ENCODE measurements at places on chromosomes 7 and 10.

DNA sequence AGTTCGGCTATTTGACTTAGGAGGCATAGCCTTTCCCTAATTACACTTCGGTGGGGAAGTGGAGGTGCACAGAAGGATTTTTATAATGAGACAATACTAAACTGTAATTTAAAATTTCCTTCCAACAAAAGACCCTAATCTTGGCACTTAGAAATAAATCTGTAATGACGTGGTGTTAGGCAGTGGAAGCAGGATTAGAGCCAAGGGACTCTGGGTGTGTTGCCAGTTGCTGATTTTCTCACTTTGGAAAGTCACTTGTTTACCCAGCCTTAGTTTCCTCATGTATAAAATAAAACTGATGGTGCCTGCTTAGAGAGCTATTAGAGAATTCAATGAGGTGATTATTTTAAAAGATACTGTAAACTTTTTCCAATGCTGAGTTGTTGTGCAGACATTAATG lies 287.2 kb downstream of the AUTS2 start:
- no peak for DNase-seq

DNA sequence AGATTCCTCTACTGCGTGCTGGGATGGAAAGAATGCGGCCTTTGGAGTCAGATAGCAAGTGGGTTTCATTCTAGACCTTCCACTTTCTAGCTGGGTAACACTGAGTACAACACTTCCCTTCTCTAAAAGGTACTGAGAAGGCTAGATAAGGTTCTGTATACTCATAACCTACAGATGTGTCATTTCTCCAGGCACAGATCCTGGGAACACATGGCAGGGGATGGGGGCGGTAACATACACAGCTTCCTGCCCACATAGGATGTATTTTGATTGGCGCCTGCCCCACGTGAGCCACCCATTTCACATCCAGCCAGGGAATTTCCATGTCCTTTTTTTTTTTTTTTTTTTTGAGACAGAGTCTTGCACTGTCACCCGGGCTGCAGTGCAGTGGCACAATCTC lies 31.8 kb downstream of the KLRG2 start:
- DNase-seq, result no peak

DNA sequence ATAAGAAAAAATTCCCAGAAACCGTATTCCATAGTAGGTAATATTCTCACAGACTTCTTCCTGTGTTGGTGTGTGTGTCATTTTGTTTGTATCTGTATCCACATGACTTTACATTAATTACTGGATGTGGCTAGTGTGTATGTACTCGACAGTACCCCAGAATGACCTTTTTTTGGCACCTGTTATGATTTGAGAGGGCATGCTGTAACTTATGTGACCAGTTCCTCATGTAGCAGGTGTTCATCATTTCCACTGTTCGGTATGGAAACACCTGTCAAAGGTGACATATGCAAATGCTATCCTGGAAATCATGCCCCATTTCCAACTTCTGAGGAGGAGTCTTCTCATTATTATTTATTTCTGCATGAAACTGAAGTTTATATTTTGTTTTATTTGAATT lies 89.3 kb downstream of the ZMYND11 start:
- DNase-seq, result no peak

GRCh38 chr10:95693071-95693667 lies 558 bp downstream of the TCTN3 start:
- no peak for DNase-seq

DNA sequence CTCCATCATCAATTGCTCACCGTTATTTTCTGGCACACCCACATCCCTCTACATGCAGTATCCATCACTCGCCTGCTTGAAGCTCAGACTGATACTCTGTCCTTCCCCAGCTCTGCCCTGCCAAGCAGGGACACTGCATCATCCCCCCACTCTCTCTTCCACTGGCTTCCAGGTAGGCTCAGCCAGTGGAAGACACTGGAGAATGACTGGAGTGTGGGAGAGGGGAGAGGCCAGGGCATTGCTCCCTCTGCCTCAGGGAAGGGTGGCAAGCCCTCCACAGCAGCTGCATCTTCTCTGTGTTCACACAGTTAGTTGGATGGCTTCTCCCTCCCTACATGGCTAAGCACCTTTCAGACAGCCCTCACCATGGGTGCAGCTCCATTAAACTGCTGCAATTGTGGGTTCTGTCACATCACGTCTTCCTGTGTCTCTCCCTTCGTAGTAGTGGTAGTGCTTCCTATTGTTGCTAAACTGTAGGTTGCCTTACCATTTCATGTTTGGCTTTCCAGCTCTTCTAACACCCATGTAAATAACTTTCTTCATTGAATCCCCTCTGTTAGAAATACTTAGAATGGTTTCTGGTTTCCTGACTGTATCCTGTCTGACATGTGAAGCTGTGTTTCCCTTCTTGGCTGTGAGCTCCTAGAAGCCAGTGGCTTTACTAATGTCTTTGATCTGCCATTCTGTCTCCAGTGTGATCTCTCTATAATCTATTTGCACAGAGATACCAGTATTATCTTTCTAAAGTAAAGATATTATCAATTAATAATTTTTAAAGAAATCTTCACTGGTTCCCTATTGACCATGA lies 483.7 kb upstream of the LRRN3 start:
- DNase-seq, result no peak

DNA sequence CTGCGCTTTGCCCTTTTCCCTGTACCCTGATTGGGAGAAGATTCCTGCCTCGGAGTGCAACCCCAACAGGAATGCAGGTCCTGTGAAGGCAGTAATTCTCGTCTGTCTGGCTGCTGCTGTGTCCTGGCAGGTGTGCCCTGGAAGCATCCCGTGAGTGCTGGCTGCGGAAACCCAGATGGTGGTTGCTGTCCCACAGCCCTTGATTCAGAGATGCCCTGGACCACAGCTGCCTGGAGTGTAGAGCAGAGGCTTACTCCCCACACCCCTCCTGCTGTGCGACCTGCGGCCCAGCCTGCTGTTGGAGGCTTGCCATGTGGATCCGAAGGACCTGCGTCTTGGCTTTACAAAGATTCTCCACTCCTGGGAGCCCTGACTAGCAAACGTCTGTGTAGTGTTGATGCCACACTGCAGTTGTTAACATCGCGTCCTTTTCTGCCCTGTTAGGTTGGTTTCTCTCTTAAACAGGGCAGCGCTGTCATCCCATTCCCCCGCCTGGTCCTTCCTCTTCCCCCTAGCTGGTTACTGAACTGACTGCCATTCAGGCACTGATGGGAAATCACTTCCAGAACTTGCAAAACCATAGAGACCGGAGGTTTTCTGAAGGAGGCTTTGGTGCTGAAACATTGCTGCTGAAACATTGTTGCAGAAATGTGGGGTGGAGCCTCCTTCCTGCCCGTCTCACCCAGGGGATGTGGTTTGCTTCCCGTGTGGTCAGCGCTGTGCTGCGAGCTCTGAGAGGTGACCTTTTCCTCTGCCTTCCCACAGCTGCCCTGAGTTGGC lies 53.3 kb downstream of the DNAJB6 start:
- peak; percentile 60 for DNase-seq

DNA sequence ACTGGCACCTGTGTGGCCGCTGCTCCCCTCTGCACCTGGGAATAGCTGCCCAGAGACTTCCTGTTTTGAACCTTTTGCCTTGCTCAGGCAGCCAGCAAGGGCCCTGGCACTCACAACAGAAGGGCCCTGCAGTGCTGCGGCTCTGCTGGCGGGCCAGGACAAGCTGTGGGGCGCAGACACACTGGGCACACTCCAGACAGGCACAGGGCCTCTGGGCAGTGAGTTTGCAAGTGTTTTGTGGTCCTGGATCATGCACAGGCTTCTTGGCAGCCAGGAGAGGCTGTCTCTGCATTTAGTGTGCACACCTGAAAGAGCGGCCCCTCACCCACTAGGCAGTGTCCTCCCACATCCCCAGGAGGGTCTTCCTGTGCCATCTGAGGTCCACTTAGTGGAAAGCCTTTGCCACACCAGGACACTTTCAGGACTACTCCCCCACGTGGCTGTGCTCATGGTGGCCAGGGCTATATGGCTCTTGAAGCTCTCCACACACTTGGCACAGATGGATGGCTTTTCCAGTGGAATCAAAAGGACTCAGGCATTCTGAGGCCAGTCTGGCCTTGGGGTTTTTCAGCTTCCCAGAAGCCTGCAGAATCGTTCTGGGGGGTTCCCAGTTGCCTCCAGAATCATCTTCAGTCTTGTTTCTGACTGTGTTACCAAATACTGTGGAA lies 5.0 kb upstream of the ATP6V0E2 start:
- DNase-seq, result no peak

DNA sequence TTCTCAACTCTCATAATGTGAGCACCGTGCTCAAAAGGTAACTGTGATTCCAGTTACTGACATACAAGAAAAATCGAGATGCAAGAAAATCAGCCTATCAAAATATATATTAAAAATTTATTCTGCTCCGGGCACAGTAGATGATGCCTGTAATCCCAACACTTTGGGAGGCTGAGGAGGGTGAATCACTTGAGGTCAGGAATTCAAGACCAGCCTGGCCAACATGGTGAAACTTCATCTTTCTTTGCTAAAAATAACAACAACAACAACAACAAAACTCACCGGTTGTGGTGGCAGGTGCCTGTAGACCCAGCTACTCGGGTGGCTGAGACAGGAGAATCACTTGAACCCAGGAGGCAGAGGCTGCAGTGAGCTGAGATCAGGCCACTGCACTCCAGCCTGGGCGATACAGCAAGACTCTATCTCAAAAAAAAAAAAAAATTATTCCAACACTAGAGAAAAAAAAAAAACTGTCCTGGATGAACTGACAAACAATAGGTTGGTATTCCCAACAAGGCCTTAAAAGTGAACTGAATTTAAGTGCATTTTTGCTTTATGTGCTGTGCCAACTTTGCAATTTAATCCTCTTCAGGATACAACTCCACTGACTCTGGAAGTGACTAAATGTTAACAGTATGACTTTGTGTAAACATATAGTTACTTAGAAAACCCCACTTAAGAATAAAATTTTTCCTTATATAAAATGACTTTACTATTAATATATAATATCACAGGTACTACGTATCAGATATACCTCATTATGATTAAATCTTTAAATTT lies 51.1 kb downstream of the JMJD1C start:
- DNase-seq, result no peak

GRCh38 chr10:114499116-114499515 lies 94.8 kb upstream of the AFAP1L2 start:
- DNase-seq, result no peak

DNA sequence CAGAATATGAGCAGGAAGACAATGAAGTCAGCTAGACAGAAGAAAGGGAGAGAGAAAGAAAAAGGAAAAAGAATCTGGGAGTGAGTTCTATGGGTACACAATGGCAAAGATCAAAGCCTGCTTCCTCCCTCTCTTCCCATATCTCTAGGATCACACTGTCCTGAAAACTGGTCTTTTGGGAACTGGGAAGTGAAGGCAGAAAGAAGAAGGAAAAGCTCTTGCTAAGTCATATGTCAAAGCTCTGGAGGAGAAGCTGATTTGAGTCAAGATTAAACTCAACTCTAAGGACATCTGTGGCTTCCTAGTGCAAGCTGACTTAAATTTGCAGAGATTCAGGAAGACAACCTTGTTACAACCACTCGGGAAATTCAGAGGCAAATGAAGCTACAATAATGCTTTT lies 147.5 kb downstream of the DOCK4 start:
- DNase-seq, result no peak

DNA sequence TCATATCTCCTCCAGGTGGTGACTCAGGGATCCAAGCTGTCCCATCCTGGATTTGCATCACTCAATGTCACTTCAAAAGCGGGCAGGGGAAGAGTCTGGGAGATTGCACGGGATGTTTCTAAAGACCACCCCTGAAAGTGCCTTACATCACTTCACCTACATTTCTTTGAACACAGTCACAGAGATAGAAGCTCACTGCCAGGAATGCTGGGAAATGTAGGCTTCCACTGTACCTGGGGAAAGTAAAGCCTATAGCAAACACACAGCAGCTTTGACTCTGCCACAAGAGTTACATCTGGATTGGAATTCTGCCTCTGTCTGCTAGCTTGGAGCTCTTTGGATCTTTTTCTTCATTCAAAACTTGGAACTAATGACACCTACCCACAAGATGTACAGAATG lies 300.9 kb downstream of the WDR11 start:
- DNase-seq, result no peak

DNA sequence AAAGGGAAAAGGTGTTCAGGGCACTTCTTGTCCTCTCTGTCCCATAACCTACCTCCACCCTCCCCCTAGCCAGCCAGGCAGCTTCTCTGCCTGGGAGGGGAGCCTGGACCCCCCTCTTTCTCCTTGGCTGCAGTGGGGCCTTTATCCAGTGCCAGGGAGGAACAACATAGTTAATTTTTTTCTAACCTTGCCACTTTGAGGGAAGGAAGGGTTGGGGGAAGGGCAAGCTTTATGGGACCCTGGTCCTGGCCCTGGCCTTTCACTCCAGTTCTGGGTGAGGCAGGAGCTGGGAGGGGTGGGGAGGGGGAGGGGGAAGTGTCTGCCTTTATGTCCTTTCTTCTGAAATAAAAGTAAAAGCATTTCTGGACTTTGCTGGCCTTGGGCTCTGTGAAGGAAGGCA lies 4.5 kb downstream of the VGF start:
- DNase-seq, result no peak

DNA sequence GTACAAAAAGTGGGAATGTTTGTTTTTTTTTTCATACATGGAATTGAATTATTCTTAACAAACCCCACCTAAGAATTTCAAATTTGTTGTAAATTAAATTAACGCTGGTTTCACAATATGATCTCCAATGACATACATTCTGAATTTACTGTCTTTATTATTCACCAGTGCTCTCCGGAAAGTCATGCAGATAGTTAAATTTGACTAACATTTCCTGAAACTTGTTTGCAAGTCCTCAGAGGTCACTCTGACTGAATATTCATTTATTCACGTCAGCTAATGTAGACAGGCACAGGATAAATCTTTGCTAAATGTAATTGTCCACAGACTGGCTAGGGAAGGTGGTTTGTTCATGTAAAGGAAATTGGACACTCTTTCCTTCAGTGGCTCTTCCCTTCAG lies 730.4 kb downstream of the PHTF2 start:
- no peak for DNase-seq

DNA sequence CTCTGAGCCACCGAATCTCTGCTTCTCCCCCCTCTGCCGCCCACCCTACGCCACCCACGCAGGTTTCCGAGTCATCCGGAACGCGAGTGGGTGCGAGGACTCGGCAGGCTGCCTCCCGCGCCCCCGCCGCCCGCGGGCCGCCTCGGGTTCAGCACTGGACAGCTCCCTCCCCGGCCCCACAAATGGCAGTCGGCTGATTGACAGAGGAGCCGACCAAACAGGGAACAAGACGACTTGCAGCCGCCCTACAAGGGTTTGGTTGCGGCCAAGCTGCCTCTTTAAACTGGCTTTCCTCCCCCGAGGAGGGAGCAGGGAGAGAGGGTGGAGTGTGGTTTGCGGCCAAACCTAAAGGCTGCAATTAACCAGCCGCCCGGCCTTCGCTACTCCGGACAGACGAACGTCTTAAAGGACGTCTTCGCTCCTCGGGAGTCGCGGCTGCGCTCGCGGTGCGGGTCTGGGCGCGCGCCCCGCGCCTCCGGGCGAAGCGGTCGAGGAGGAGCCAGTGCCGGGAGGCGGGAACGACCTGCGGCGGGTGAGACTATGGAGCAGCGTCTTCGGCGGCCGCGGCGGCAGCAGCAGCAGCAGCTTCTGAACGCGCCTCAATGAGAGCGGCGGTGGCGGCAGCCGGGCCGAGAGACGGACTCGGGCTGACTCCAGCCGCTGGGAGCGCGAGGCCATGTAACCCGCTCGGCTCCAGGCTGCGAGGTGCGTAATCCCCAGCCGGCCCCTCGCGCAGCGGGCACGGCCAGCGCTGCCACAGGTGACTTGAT lies at the start of gene GPR158:
Gene GPR158, plus strand, starts transcription at position 541 of the 770 bp plus-strand sequence. CDS start 420 bp downstream, outside the sequence.
- DNase-seq, result peak; percentile 91

Data from heart left ventricle (tissue), 16 donors.